ENCODE measurements at places on chromosomes 1 and 21. TPM values are rescaled to one million over a fixed set of nuclear protein-coding genes. Genes with fewer than 3 reads are reported as not detected.

Gene EPHB2
- total RNA-seq = 22.6 TPM

Gene UBL4B
- not detected for total RNA-seq

Gene NBPF4
- 0.18 TPM for total RNA-seq

Gene ASCL5
- not detected for total RNA-seq

Gene GNAT2
- not detected for total RNA-seq
